Foreskin keratinocyte (primary cell): ENCODE measurements at places on chromosomes 4 and X. TPM values are rescaled to one million over a fixed set of nuclear protein-coding genes. Genes with fewer than 3 reads are reported as not detected.

DNA sequence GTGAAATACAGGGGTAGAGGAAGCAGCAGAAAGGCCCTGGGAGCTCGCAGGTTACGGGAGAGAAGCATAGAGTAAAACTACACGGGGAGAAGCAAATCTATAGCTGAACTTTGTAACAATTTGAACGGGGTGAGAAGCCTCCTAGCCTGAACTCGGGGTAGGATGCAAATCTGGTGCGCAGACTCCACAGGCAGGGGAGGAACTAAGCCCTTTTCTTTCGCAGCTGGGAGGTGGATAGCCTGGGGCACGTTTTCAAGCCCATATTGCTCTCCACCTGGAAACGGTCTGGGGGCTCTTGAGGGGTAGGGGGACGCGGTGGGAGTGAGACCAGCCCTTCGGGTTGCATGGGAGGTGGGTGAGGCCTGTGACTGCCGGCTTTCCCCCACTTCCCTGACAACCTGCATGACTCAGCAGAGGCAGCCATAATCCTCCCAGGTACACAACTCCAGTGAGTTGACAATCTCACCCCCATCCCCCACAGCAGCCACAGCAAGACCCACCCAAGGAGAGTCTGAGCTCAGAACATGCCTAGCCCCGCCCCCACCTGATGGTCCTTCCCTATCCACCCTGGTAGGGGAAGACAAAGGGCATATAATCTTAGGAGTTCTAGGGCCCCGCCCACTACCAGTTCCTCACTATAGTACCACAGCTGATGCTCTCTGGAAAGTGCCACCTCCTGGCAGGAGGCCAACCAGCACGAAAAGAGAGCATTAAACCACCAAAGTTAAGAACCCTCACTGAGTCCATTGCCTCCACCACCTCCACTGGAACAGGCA, 29.9 kb downstream of the SOWAHB start:
- no peak for DNase-seq

TRO gene
- 2.0 and 4.1 TPM in 2 replicates for total RNA-seq

- no peak for DNase-seq
These were observed 10.7 kb downstream of the CLNK start for GRCh38 chr4:10673817-10674369.

GRCh38 chr4:41360921-41361793, 104.4 kb downstream of the UCHL1 start:
- DNase-seq, result no peak

GRCh38 chr4:23769406-23769805, 120.4 kb downstream of the PPARGC1A start:
- DNase-seq, result no peak

C4orf17 gene
- total RNA-seq, result not detected in 2 replicates

- no peak for DNase-seq
These were observed 270.6 kb downstream of the BANK1 start for GRCh38 chr4:102061133-102061532.

BEND2 gene
- not detected in 2 replicates for total RNA-seq

BTC gene
- total RNA-seq, result 0.27 and 0.46 TPM in 2 replicates

GRCh38 chrX:104310090-104310489, 55.4 kb upstream of the ESX1 start:
- peak; percentile 35 for DNase-seq

- DNase-seq, result peak; percentile 9
These were observed 36.1 kb upstream of the DOCK11 start for GRCh38 chrX:118459494-118459893.

GRCh38 chrX:87397103-87397886, 120.3 kb upstream of the KLHL4 start:
- DNase-seq, result no peak

CLCN5 gene
- 2.8 and 4.5 TPM in 2 replicates for total RNA-seq

DNA sequence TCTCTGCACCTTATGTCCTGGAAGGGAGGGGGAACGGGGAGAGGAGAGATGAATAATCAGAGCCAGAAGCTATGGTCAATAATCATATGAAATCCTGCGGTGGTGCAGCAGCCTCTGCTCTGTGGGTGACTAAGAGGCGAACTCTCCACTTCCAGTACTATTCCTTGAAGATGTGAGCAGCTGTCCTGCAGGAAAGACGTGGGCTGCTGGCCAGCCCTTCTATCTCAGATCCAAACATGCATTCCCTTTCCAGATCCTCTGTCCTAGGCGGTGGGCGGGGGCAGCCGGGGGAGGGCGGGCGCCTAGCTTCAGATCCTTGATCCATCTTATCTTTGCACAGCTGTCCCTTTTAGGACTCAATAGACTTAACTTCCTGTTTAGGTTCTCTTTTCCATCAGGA, 34.5 kb downstream of the SPINK2 start:
- no peak for DNase-seq

DNA sequence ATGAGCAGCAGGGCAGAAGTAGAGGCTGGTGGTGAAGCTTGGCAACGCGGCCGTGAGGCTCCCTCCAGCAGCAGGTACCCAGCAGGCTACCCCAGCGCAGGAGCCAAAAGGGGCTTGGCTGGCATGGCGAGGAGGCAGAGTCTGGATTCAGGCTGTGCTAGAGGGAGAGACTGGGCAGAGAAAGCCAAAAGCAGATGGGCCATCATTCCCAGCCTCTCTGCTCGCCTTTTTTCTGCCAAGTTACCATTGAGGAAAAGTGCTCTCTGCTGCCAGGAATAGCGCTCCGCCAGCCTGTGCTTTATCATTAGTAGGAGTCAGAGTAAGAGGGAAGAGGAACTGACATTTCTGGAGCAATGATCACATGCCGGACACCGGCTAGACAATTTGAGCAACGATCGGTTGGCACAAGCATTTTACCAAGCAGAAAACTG, 28.7 kb upstream of the MAP3K15 start:
- DNase-seq, result no peak

NKAP gene
- total RNA-seq, result 5.2 and 5.3 TPM in 2 replicates

DNA sequence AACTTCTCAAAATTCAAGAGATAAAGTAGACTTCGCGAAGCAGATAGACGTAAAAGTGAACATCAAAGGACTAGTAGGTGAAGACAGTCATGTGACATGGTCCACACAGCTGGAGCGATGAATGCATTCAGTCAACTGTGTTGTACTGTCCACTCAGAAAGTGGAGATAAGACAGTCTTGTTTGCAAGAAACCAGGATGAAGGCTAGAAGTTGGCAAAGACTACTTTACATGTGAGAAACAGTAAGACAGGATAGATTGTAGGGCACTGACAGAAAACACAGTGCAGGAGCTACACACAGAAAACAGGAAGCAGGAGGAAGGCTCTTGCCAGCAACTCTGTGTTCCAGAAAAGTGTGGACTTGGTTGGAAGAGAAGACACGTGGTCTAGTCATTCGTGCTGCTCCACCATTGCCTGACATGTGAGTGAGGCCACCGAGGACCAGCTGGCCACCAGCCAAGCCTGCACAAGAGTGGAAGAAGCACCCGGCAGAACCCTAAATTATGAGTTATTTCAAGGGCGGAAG, 78.9 kb downstream of the FAT1 start:
- no peak for DNase-seq

DNA sequence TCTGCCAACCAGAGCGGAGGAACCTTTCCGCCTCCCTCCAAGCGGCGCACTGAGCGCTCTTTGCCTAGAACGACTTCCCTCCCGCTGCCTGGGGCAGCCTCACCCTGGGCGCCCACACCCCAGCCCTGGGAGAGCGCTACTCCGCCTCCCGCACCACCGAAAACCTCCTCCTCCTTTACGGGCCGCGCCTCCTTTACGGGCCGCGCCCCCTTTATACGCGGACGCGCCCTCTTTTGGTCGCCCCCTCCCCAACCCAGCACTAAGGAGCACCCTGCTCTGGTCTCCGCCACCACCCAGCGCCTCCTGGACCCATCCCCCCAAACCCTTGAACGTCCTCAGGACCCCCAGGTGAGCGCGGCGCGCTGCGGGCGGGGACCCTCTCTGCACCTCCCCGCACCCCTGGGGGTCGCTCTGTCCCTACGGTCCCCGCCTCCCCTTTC, 586 bp upstream of the NSG1 start:
- DNase-seq, result peak; percentile 16

DNA sequence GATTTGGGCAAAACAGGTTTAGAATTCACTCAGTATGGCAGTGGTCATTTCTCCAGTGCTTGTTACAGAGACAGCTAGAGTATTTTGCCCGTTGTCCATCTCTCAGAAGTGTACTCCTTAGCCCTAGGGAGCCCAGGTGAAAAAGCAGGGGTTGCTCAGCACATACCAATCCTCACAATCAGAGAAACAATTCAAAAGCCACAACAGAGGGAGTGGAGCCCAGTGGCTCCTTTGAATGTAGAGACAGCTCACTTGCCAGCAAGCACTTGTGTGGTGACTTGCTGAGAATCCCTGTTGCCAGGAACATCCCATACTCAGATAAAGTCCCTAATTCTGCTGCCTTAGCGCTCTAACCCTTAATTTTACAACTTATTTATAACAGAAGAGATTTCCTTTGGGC, 1488.3 kb downstream of the RPA4 start:
- DNase-seq, result peak; percentile 30

GRCh38 chr4:114304046-114304445, 294.6 kb upstream of the UGT8 start:
- DNase-seq, result no peak

DNA sequence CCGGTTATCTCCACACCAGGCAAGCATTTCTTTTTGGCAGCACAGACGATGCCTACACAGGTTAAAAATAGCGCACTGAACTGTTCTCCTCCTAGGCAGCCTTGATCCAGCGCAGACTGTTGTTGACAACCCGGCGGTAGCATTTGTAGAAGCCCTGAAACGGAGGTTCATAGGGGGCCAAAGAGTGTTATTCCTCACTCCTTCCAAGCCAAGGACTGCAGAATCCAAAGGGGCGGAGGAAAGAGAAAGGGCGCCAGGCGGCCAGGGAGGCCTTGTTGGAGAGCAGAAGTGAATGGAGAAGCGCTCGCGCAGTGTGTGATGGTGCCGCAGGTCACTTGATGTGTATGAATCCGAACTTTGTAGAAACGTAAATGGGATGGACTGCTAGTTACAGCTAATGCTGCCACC, 82.7 kb downstream of the TENM3 start:
- no peak for DNase-seq

POF1B gene
- total RNA-seq, result 10.2 and 10.6 TPM in 2 replicates

NAA11 gene
- total RNA-seq, result not detected in 2 replicates

SEL1L3 gene
- total RNA-seq, result 31.7 and 33.3 TPM in 2 replicates

GRCh38 chr4:33658971-33659370, 2585.3 kb downstream of the ARAP2 start:
- DNase-seq, result no peak

DNA sequence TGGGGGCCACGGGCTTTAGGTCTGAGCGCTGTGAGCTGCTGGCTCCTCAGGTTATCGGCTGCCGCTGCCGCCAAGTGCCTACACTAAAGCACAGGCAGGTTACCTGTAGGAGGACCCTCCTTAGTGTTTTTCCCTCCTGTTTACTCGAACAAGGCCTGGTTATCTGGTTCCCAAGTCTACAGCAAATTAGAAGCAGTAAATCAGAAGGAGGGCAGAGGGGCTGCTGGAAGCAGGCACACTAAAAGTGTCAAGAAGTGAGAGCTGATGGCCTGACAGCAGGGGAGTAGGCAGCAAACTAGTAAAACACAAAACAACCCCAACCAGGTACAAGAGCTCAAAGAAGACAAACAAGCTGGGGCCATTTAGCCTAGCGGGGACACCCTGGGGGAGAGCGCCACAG, 125.0 kb upstream of the PJA1 start:
- DNase-seq, result no peak

KDR gene
- not detected in 2 replicates for total RNA-seq

GRCh38 chrX:130497531-130497930, 95.7 kb downstream of the RBMX2 start:
- DNase-seq, result no peak

GRCh38 chr4:81876106-81876505, 404.4 kb upstream of the RASGEF1B start:
- no peak for DNase-seq

DNA sequence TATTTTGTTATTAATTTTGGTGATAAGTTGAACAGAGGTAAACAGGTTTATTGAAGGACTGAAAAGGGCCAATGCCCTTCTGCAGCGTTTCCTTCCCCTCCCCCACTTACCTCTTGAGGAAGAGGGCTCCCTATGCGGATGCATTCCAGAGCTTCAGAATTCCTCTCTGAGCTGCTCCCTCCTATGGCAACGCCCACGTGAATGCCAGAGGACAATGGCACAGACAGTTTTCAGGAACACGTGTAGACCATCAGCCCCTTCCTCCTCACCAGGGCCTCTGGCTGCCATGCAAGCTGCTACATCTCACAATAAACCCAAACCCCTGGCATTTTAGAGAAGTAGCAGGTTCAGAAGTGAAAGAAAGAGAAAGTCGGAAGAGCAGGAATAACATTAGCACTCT, 127.9 kb downstream of the CHRDL1 start:
- no peak for DNase-seq

ZXDA gene
- total RNA-seq, result 2.4 and 2.5 TPM in 2 replicates

DNA sequence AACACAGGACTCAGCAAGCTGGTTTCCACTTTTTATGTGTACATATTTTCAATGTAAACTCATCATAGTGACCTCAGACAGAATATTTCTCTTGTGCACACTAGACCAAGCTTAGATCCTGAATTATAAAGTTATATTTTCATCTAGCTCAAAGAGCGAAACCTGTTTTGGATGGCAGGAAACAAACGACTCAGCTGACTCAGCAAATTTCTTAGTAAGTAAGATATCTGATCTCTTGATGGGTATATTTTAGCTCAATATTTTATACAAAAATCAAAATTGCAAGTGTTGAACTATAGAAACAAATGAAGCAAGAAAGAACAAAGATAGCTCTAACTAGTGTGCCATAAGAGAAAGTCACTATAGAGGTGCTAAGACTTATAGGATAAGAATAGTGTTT, 1114.5 kb downstream of the STPG2 start:
- no peak for DNase-seq

GAGE12J gene
- total RNA-seq, result not detected in 2 replicates

DNA sequence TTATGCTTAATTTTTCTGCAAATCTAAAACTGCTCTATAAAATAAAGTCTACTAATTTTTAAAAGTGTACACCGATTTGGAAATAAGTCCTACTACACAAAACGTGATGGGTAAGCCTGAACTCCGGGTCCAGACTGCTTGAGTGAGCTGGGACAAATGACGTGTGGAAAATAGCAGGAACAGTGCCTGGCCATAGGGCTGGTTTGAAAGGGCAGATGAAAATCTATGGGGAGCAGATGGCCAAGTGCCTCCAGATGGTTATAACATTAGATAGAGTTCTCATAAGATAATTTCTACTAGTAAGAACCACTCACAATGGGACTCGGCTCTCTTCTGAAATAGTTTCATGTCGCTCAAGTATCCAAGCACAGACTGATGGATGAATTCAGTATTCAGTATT, 52.5 kb downstream of the F11 start:
- no peak for DNase-seq

DNA sequence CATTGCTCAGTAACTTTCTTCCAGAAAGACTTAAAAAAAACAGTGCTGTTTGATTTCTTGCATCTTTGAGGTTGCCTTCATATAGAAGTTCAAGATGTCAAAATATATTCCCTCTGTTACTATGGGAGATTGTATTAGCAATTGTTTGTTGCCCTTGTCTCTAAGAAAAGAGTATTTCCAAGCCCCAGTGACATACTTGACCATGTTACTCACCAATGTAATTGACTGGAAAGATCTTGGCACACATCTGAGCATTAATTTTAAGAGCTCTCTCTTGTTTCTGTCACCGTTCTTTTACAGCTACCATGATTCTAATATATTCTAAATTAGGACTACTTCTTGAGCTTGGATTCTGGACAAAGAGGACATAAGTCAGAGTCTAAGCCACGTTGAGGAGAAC, 902.7 kb upstream of the EPHA5 start:
- DNase-seq, result peak; percentile 60
